ENCODE measurements at places on chromosomes 2 and 18.

DNA sequence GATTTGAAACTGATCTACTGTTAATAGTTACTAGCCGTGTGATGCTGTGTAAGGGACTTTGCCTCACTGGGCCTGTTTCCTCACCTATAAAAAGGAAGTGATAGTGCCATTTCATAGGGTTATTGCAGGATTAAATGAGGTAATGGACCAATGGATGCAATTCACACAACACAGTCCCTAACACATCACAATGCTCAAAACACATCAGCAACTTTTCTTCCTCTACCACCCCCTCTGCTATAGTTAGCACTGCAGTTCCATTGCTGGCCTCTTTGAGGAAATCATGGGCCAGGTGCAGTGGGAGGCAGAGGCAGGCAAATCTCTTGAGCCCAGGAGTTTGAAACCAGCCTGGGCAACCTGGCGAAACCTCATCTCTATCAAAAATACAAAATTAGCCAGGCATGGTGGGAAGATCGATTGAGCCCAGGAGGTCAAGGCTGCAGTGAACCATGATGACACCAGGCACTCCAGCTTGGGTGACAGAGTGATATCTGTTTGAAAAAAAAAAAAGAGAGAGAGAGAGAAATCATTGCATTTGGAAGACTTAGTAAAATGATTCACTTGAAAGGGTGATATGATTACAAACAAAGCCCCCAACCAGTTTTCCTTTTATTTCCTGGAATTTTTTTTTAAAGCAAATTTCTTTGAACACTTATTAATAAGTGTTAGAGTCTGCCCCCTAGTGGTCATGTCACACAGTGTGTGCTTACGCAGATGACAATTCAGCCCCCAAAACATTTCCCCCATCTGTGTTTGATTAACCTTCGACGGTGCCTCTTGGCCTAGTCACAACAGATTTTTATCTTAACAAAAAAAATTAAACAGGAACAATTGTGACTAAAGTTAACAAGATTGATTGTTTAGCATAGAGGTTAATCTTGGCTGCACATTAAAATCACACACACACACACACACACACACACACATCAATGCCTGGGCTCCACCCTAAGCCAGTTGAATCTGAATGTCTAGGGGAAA, 88.6 kb upstream of the BCL11A start:
- peak; percentile 21 for DNase-seq

GRCh38 chr18:69715191-69715795, 232.4 kb downstream of the CD226 start:
- DNase-seq = no peak

- DNase-seq = no peak
Measured at GRCh38 chr2:217179854-217180253, 320.0 kb upstream of the TNP1 start.

- no peak for DNase-seq
Measured at GRCh38 chr18:24470022-24470618, 9.7 kb downstream of the HRH4 start.

- no peak for DNase-seq
Measured at GRCh38 chr18:11454040-11454439, 155.4 kb upstream of the SLC35G4 start.

- DNase-seq = no peak
Measured at GRCh38 chr2:123717636-123718334, 307.3 kb upstream of the CNTNAP5 start.

DNA sequence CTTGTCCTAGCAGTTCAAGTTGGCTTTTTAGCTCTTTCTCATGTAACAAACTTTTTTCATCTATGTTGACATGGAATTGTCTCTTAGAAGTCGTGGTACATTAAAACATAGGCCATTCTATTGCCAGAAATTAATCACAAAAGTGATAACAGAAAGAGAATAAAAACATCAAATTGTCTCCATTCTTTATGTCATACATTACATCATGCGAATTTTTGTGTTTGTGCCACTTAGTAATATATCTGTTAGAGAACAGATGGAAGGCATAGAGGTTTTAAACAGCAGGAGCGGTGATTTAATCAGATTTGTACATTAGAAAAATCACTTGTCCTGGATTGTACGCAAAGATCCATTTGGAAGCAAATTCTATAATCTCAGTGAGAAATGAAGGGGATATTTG, 136.5 kb upstream of the CDH20 start:
- no peak for DNase-seq

GRCh38 chr2:42296226-42296625, 64.8 kb downstream of the COX7A2L start:
- DNase-seq = no peak

GRCh38 chr2:161423421-161424393, 7.6 kb downstream of the TBR1 start:
- no peak for DNase-seq

DNA sequence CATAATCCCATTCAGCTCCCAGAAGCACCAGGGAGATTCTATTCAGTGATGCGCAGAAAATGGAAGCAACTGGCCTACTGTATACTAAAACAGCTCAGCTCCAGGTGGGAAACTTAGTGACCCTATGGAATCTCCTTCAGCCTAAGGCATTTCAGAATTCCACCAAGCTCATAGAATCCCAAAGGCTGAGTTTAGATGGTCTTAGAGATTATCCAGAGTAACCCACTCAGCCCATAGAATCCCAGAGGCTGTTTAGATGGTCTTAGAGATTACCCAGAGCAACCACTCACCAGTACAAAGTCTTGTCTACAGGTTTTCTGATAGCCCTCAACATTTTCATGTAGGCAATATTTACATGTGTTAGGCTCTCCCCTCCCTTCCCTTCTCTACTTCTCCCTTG, 232.0 kb upstream of the SLC14A2 start:
- no peak for DNase-seq

DNA sequence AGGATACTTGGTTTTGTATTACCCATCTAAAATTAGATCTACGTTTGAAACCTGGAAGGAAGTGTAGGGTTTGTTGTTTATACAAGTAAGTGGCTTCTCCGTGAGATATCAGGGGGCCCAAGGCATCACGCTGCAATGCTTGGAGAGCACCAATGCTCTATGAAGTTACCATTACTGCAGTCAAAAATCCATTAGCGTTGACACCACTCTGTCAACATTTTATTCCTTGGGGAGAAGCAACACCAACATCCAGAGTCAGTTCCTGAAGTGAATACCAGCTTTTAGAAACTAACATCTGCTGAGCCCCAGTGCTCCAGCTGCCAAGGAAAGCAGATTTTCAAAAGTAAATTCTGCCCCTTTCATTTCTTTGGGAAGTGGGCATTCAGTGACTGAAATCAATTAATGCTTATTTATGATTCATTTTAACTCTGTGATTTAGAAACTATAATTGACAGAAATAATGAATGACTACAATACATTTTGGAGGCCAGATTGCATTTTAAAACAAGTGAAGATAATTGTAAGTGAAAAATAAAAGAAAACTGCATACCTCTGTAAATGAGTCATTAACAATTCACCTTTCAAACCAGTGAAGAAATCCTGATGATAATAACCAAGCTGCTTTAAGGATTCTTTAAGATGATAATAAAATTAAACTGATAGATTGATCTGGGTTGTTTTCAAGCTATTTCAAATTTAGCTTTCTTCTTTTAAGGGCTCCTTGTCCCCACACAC, 30.5 kb downstream of the LRP1B start:
- no peak for DNase-seq

DNA sequence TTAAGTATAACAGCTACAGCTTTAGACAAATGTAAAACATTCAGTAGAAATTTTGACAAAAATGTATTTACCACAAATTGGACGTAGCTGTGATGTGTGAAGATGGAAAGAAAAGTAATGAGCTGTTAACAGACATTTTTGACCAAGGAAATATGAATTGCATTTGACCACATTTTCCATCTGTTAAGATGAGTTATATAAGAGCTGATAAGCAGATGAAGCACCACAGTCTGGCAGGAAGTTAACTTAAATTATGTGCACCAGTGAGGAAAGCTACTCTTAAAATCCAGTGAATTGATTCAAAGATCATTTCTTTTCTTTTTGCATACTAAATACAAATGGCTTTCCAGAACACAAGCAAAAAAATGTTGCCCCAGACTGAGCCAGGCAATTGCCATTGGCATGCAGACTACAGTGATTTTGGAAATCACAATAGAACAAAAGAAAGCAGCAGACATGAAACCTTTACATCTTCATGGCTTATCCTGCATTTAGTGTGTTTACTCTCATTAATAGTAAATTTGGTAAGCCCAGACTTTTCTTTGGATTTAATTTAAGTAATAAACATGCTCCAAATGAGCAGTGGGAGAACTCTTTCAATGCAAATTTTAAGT, 493.7 kb downstream of the TMX3 start:
- DNase-seq = peak; percentile 68

GRCh38 chr2:81136296-81136695, 831.7 kb upstream of the LRRTM1 start:
- DNase-seq = no peak

DNA sequence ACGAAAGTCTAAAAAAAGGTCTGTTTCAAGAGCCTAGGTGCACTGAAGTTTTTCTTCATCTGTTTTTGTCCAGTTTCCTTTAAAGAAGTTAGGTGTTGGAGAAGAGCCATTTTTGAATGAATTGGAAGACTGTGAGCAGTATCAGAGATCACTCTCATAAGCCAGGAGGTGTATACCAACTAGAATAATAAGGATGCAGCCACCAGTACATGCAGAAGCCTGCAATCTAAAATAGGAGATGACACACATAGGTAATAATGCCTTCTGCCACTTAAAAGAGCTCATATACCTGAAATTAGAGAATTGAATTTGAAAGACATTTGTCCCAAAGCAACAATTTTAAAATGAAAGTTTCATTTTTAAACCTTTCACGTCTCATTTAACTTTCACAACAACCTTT, 81.7 kb downstream of the RBMS1 start:
- DNase-seq = no peak

DNA sequence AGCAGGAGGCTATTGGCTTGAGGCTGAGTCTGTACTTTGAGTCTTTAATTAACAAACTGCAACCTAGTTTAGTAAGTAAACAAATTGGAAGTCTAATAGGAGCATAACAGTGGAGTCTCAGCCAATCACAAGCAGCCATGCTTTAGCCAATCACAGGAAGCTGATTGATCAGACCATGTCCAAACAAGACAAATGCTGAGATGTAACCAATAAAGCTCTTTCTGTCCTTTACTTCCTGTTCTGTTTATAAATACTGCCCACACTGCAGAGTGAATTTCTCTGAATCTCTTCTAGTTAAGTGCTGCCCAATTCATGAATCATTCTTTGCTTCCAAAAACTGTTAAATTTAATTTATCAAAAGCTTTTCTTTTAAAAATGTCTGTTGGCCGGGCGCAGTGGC, 146.6 kb upstream of the DLX2 start:
- no peak for DNase-seq

- no peak for DNase-seq
Measured at GRCh38 chr2:31214444-31214915, 2.8 kb downstream of the CAPN14 start.

- no peak for DNase-seq
Measured at GRCh38 chr18:48580782-48581181, 42.0 kb downstream of the CTIF start.

- no peak for DNase-seq
Measured at GRCh38 chr2:71074893-71075395, 6.5 kb downstream of the NAGK start.

- DNase-seq = no peak
Measured at GRCh38 chr2:178666458-178666857, 140.8 kb downstream of the TTN start.

- DNase-seq = no peak
Measured at GRCh38 chr2:95058989-95059641, 33.6 kb downstream of the MAL start.

GRCh38 chr18:35201256-35201931, 39.4 kb upstream of the ZNF397 start:
- no peak for DNase-seq

- no peak for DNase-seq
Measured at GRCh38 chr2:143623909-143624260, 494.7 kb downstream of the ARHGAP15 start.

GRCh38 chr2:51720826-51721225, 688.9 kb upstream of the NRXN1 start:
- DNase-seq = no peak

DNA sequence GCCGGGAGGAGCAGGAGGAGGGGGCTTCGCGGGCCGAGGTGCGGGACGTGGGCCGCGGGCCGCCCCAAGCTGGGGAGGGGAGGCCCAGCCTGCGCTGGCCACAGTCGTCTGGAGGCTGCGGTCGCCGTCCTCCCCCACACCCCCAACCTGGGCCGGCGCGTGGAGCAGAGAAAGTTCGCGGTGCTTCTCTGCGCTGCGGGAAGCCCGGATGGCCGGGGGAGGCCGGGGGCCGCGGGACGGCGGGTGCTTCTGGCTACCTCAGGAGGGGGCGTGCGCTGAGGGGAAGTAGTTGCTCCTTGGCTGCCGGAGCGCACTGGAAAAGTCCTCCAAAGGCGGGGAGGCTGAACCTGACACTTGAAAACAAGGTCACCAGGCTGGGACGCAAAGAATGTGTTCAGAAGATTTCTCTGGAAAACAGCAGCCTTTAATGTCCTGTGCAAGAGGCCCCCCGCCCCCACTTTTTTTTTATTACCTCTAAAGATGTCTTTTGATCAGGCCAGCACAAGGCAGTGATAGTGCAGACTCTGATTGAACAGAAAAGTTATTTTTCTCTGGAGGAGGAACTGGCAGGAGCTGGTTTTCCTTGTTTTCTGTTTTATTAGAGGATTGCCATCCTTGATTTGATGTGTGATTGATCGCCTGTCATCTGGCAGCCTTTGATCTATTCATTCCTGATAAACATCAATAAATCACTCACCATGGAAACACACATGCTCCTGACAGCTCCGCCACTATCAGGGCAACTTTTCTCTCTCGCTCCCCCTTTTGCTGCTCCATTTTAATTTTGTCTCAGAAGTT, 1.6 kb downstream of the TSHZ1 start:
- DNase-seq = no peak

- DNase-seq = peak; percentile 81
Measured at GRCh38 chr18:40407909-40408308, 1547.1 kb upstream of the PIK3C3 start.

DNA sequence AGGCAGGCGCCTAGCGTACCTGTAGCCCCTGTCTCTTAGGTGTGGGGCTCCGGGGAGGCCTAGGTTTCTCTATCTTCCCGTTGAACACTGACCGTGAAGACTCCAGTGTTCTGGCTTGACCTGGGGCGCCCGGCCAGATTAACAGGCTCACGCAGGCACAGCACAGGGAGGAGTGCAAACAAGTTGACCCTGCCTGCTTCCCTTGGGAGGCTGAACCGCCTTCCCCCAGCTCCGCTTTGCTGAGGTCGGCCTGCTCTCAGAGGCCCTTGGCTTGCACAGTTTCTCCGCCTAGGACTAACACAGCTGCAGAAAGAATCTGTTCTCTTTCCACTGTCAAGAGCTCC, 567 bp downstream of the PCYOX1 start:
- DNase-seq = no peak

- no peak for DNase-seq
Measured at GRCh38 chr2:122389694-122390093, 634.2 kb downstream of the TSN start.

DNA sequence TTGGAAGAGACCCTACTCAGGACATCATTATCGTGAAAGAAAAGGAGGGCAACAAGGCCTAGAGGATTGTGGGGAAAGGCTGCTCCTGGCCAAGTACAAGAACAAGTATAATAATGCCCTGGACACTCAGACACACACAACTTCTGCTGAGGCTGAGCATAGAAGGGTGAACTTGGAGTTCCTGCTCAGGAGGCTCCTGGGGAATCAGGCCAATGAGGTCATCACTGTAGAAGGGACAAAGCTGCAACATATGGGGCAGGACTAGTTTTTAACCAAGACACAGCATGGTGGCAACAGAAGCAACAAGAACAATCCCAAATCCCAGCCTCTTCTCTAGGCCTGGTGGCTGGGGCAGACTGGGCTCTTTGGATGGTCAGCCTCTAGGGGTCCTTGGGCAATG, 102.6 kb downstream of the POLR1A start:
- no peak for DNase-seq

All from fibroblast of skin of left biceps (primary cell).